T-cell (primary cell): ENCODE measurements at places on chromosomes 2 and 18. TPM values are rescaled to one million over a fixed set of nuclear protein-coding genes. Genes with fewer than 3 reads are reported as not detected.

DNA sequence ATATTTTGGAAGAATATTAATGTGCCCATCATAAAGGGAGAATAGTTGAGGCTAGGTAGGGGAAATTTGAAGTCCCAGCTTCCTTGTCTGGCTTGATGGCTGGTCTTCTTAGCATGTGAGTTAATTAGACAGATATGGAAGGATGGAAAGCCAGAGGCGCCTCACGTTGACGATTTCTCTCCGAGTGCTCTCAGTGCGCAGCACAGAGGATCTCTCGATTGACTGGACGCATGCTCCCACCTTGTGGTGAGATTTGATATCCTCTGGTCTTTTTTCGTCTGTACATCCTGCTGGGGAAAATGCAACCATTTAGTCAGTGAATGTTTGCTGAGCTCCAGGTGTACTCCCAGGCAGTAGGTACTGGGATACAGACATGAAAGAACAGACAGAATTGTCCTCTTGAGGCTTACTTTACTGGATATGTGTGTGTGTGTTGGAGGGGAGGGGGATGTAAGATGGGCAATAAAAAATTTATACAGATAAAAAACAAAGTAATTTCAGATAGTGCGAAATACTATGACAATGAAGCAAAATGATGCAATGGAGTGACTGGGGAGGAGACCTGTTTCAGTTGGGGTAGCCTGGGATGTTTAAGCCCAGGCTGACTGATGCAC lies 66.9 kb upstream of the ZNG1B start:
- no peak overlapping the region for H3K4me3 ChIP-seq
- H3K4me1 ChIP-seq = peaks cover 3% of the 10 kb centered on the region
- H3K27ac ChIP-seq = no peak overlapping the region
- H3K36me3 ChIP-seq = no peaks in the 10 kb centered on the region

The MROH2A gene
- total RNA-seq = not detected

GRCh38 chr2:205022841-205023240 lies 477.6 kb downstream of the PARD3B start:
- no peak for DNase-seq
- no peaks in the 10 kb centered on the region for H3K27me3 ChIP-seq
- no peaks in the 10 kb centered on the region for H3K4me1 ChIP-seq
- H3K4me3 ChIP-seq = no peak overlapping the region
- H3K36me3 ChIP-seq = no peaks in the 10 kb centered on the region

DNA sequence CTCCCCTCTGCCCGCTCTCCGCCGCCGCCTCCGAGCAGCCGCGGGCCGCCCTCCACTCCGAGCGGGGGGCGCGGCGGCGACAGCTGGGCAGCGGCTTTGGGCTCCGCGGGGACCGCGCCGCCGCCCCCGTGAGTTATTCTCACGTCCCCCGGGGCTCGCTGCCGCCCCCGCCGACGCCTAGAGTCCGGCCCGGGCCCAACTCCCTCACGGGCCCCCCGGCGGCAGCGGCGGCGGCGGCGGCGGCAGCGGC lies 645 bp downstream of the MIB1 start:
- no peak for DNase-seq
- no peak overlapping the region for H3K27ac ChIP-seq
- peaks cover 12% of the 10 kb centered on the region for H3K4me1 ChIP-seq
- peak overlapping the region; percentile 87 for H3K4me3 ChIP-seq

GRCh38 chr2:235553696-235554100 lies 59.9 kb downstream of the AGAP1 start:
- no peaks in the 10 kb centered on the region for H3K36me3 ChIP-seq
- DNase-seq = no peak
- no peak overlapping the region for H3K4me3 ChIP-seq
- H3K27me3 ChIP-seq = no peaks in the 10 kb centered on the region
- H3K27ac ChIP-seq = no peak overlapping the region

- H3K27me3 ChIP-seq = peaks cover 14% of the 10 kb centered on the region
- DNase-seq = no peak
- no peaks in the 10 kb centered on the region for H3K36me3 ChIP-seq
These were observed 35.6 kb downstream of the PXDN start for GRCh38 chr2:1708476-1709334.

GRCh38 chr2:197229509-197230443 lies 80.8 kb downstream of the ANKRD44 start:
- H3K4me3 ChIP-seq = no peak overlapping the region
- no peaks in the 10 kb centered on the region for H3K27me3 ChIP-seq
- peaks cover 64% of the 10 kb centered on the region for H3K4me1 ChIP-seq

DNA sequence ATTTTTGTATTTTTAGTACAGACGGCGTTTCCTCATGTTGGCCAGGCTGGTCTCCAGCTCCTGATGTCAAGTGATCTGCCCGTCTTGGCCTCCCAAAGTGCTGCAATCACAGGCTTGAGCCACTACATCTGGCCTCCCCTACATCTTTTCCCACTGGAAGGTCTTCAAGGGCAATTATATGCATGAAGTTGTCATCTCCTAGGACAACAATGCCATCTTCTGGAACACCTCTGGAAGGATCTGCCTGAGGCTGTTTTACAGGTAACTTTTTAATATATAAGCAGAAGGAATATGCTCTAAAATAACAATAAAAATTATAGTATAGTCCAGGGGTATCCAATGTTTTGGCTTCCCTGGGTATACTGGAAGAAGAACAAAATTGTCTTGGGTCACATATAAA lies 321.4 kb downstream of the AFF3 start:
- no peaks in the 10 kb centered on the region for H3K36me3 ChIP-seq
- no peak for DNase-seq
- no peak overlapping the region for H3K4me3 ChIP-seq
- H3K27me3 ChIP-seq = peaks cover 3% of the 10 kb centered on the region
- no peaks in the 10 kb centered on the region for H3K4me1 ChIP-seq
- H3K27ac ChIP-seq = no peak overlapping the region

DNA sequence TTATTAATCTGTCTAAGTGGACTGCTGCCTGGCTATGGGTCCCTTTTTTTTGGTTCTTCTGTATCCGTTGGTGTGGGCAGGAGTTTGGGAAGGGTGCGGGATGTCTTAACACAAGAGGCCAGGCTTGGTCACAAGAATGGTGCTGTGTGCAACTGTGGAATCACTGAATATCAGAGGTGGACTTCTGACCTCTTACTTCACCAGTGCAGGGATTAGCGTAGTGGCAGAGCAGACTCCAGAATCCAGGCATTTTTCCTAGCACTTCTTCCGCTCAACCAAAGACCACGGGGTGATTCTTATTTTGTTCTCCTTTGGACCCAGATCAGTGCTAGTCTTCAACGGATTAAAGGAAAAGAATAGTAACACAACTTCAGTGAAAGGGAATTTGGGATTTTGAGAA lies 254.3 kb upstream of the TNP1 start:
- no peaks in the 10 kb centered on the region for H3K27me3 ChIP-seq
- no peak overlapping the region for H3K27ac ChIP-seq
- H3K36me3 ChIP-seq = no peaks in the 10 kb centered on the region

The EPB41L5 gene
- 5.6 TPM for total RNA-seq

The MOGAT1 gene
- not detected for total RNA-seq

DNA sequence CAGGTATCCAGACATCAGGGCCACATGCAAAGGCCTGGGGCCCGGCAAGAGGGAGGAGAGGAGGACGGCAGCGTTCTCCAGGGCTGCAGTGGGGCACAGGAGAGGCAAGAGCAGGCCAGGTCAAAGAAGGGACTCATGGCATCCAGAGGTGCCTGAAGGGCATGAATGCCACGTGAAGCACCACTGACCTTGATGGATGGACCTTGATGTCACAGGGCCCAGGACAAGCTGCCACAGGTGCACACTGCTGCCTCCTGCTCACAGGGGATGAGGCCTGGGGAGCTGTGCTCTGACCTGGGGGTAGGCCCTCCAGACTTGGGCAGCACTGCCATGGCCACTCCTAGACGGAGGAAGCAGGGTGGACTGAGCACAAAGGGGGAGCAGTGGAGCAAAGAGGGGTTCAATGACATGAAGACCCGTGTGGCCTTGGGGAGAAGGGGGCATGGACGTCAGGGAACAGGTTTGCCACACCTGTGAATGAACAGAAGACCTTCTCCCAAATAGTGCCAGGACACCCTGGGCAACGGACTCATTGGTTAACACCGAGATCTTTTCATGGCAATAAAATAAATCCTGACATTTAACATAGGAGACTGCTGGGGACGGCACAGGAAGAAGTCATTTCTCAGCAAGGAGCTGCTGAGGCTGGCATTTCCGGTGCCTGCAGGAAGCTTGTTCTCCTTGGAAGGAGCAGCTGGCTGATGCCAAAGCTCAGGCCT lies 65.6 kb downstream of the EMX1 start:
- no peak overlapping the region for H3K4me3 ChIP-seq
- no peak overlapping the region for H3K27ac ChIP-seq
- H3K4me1 ChIP-seq = no peaks in the 10 kb centered on the region
- no peak for DNase-seq

The ITSN2 gene
- total RNA-seq = 101 TPM

- H3K4me1 ChIP-seq = peaks cover 9% of the 10 kb centered on the region
- no peak overlapping the region for H3K4me3 ChIP-seq
- no peak for DNase-seq
- peaks cover 5% of the 10 kb centered on the region for H3K27me3 ChIP-seq
- no peak overlapping the region for H3K27ac ChIP-seq
These were observed 102.9 kb downstream of the TPO start for GRCh38 chr2:1515986-1516797.
